ENCODE measurements at places on chromosomes 16 and 17.
A peak's percentile ranks its signal among the peaks of the same experiment; 100 is the strongest.

GRCh38 chr16:30839523-30840227 lies 52.7 kb upstream of the ZNF629 start:
- no peak for DNase-seq

DNA sequence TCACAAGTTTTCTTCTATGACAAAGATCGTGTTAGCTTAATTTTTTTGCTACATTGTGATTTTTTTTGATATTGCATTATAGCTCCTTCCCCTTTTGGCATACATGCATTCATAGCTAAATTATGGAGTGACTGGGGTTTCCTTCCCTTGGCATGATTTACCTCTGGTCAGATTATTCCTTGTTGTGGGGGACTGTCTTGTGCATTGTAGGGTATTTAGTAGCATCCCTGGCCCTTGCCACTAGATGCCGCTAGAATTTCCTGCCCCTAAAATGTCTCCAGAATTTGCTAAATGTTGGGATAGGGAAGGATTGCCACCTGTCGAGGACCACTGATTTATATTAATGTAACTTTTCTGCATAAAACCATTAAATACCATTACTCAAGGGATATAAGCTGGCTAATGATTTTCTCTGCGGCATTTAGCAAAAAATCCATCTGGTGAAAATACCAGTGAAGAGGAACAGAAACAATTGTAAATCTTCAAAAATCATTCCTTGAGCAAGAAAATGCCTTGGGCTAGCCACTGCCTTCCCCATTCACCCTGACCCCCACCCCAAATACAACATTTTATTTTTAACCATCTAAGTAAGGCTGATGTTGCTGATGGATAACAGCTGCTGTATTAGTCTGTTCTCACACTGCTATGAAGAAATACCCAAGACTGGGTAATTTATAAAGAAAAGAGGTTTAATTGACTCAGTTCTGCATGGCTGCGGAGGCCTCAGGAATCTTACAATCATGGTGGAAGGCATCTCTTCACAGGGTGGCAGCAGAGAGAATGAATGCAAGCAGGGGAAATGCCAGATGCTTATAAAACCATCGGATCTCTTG lies 195.2 kb downstream of the MAP2K6 start:
- peak; percentile 1 for DNase-seq

GRCh38 chr17:76138234-76138895 lies 2.7 kb downstream of the FOXJ1 start:
- DNase-seq = peak; percentile 54

DNA sequence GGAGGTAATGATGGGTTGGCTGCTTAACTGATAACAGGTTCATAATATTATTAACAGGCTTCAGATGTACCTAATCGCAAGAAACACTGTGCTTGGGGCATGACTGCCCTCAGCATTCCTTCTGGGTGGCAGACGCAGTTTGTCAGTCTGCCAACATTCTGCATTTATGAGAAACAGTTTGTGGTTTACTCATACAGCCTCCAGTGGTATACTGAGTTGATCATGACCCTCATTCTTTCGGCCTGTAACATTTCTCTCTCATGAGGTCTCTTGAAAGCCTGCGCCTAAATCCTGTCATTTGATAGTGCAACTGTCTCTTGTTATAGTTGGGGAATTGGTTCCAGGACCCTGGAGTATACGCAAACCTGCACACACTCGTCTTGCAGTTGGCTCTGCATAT lies 4.9 kb upstream of the RUSF1 start:
- DNase-seq = no peak

GRCh38 chr16:54351171-54351570 lies 64.6 kb upstream of the IRX3 start:
- no peak for DNase-seq

DNA sequence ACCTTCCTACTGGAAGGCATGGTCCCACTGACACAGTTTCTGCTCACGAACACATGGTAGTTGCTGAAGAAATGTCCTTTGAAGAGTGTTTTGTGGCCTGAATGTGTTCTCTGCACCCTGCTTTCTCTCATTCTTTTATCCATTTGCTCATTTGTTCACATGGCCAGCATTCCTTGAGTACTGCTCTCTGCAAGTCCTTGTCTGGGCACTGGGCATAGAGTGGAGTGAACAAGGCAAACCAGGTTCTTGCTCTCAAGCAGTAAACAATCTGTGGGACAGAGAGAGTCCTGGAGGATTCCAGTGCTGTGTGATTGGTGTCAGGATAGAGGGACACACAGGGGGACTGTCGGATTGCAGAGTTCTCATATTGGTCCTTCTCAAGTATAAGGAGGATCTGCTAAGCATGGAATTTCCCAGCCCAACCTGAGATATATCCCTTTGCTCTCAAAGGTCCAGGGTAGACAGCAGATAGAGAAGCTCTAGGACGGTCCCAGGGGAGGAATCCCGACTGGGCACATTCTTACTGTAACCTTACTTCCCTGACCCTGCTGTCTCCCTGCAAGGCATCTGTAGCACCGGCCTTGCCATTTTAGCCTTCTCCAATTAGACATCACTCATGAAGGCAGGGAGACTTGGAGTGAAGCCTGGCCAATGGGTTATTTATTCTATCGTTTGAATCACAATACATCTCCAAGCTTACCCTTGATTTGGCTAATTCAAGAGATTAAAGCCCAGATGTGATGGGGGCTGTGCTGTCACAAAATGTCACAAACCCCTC lies 32.3 kb downstream of the ARL4D start:
- DNase-seq = no peak

DNA sequence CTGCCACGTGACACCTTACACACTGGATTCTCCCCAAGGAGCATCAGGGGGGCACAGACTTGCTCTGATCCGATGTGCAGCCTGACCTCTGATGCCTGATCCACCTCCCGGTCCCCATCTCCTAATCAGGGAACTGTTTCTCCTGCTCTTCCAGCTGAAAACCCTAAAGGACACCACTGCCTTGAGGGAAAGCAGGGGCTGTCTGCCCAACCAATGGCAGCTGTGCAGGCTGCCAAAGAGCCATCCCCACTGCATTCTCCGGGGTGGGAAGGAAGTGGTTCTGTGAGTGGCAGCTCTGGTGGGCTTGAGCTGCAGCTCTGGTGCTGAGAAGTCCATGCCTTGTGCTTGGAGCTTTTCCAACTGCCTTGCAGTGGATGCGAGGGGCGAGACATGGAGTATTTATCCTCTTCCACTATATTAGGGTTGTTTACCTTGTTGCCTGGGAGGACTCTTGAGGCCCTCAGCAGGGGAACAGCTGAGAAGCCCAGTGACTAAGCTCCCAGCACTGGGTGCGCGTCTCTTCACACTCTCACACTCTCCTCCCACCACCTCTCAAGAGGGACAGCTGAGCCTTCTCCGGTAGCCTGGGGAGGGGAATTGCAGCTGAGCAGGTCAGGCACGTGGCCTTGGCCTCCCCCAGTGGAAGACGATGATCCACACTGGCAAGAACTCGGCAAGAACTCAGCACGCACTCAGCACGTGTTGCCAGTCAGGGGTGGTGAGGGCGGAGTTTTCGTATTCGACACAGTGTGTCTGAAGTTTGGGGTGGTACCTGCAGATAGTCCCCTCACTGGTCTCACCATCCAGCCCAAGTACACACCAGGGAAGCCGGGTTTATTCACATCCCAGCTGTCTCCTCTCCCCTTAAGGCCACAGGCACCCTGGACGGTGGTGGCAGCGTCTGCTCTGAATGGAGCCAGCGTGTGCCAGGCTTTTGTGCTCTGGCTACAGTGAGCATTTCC lies 21.1 kb upstream of the SPATA32 start:
- no peak for DNase-seq

DNA sequence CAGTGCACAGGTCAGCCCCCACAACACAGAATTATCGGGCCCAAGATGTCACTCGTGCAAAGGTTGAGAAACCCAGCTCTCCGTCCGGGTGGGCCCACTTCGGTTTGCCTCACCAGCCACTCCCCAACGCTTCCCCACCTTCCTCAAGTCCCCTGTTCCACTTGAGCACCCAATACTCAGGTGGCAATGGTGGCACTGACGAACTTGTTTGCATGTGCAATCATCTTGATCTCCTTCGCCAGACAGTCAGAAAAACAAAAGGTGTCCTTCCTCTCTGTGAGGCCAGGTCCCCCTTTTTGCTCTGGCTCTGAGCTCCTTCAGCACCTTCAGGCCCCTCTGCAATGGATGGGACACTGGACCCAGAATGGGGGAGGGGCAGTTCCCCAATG lies 3.7 kb downstream of the GGA2 start:
- no peak for DNase-seq

- no peak for DNase-seq
These were observed 73.2 kb downstream of the MYH10 start for GRCh38 chr17:8557176-8557806.

DNA sequence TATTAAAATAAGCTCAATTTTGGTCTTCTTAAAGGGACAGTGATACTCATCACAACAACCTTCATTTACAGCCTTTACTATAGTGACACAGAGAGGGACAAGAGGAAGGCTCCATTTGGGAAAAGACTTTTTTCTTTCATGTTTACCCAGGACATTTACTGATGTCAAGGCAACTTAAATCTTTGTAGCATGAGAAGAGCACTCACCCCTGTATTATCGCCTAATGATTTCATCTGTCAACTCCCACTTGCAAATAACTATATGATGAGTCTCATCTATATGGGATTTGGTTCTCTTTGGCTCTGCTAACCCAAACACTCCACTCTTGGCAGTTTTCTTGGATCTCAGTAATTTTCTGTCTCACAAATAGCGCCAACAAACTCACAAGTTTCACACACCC lies 24.1 kb downstream of the BLMH start:
- DNase-seq = no peak

DNA sequence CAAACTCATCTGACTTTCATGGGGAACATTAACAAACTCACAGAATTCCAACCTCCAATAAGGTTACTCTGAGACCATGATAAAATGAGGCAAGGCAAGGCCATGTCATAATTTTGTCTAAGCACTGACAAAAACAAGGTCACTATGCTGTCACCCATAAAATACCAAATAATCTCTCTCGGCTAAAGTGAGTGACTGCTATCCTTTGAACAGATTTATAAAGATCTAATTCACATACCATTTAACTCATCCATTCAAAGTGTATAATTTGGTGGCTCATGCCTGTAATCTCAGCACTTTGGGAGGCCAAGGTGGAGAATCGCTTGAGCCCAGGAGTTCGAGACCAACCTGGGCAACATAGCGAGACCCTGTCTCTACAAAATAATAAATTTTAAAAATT lies 20.6 kb upstream of the CA4 start:
- no peak for DNase-seq

DNA sequence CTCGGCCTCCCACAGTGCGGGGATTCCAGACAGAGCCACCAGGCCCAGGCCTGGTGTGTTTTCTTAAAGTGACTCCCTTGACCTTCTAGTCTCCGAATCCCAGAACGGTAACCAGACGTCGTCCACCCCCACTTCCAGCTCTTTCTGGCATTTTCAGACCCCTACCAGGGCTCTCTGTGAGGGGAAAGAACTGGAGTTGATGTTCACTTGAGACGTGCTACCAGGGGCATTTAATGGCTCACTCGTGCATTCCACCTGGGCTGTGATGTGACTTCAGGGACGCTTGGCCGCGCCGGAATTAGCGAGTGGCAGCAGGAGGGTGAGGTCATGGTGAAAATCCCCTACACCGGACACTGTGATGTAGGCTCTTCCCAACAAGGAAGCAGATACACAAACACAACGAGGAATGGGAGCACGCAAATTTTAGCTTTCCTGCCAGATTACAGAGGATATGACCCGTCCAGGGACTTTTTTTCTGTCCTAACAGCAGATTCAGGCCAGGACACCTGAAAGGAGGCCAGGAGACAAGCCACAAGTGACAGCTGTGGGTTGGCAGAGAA lies 1.1 kb upstream of the GNA13 start:
- no peak for DNase-seq

GRCh38 chr16:47019568-47019967 lies 46.1 kb upstream of the DNAJA2 start:
- no peak for DNase-seq

DNA sequence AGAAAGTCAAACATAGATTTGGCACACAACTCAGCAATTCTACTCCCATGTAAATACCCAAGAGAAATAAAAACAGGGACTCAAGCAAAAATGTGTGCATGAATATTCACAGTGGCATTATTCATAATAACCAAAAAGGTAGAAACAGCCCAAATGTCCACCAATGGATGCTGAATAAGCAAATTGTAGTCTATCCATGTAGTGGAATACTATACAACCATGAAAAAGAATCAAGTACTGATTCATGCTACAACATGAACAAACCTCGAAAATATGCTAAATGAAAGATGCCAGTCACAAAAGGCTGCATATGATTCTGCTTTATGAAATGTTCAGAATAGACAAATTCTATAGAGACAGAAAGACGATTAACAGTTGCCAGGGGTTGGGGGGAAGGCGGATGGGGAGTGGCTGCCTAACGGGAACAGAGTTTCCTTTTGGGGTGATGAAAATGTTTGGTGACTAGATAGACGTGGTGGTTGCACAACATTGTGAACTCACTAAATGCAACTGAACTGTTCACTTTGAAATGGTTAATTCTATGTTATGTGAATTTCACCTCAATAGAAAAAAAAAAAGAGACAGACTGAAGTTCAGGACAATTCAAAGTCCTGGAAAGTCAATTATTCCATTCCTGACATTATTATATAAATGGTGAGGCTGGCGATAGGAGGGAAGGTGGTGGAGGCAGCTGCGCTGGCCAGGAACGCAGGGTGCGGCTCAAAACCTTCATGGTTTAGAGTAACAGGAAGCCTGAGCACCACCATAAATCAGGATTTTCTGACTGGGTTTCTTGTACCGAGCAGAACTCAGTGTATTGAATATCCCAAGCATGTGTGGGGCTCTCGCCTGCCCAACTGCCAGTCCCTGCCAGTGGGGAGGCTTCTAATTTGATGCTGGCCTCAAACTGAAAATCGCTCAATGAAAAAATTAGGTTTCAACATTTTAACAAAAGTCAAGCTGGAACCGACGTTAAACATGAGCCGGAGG lies 300.9 kb downstream of the C16orf95 start:
- no peak for DNase-seq

GRCh38 chr17:34613064-34614019 lies 34.0 kb downstream of the TMEM132E start:
- no peak for DNase-seq

DNA sequence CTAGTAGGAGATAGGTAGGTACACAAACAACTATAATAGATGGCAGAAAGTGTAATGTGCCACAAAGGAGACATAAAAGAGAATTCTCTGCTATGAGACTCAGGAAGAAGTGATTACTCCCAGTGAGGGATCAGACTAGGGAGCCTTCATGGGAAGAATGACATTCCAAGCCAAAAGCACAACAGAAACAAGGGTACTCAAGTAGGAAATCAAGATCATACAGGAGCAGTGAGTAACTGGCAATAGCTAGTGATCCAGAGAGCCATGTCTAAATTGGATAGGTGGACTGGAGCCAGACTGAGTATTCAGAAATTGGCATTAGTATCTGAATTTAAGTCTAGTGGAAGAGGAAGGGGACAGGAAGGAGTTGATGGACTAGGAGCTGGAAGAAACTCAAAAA lies 10.7 kb downstream of the RFFL start:
- no peak for DNase-seq

DNA sequence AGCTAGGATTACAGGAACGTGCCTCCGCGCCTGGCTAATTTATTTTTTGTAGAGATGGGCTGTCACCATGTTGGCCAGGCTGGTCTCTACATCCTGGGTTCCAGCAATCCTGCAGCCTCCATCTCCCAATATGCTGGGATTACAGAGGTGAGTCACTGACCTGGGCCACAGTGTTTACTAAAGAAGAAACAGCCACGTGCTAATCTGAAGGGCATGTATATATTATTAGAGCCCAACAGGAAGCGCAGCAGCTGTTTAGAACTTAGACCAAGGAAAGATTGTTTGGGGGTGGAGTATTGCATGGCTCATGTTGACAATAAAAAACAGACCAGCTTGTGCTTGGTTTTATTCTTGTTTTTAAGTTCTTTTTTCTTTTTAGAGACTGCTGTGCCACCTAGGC lies 60.2 kb downstream of the HAPSTR1 start:
- DNase-seq = no peak

- no peak for DNase-seq
These were observed 37.9 kb upstream of the JPH3 start for GRCh38 chr16:87564524-87564778.
